Stimulated activated CD8-positive, alpha-beta memory T cell treated with anti-CD3 and anti-CD28 coated beads, Interleukin-4, amount 100 ng/mL, for 1 hour (primary cell): ENCODE measurements at places on chromosomes 1 and 21.

- DNase-seq, result no peak
Observed at GRCh38 chr1:28642056-28642846, 616 bp downstream of the TAF12 start.

- DNase-seq, result no peak
Observed at GRCh38 chr1:9100471-9101043, 28.3 kb downstream of the GPR157 start.

DNA sequence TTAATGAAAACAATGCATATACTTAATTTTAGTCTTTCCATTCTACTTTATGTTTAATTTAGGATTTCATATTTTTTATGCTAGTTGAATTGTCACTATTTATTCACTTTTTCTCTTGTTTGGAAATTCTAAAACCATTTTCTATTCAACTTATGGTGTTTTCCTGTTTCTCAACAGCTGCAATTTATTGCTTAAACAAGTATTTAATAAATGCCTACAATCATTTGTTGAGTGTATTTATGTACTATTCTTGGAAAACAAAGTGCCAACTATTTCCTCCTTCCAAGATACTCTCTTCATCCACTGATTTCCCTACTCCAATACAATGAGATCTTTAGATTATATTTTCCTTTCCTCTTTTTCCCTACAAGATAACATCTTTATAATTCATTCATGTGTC lies 65.4 kb downstream of the NUF2 start:
- no peak for DNase-seq

- no peak for DNase-seq
Observed at GRCh38 chr1:88773540-88774150, 89.6 kb downstream of the PKN2 start.

- no peak for DNase-seq
Observed at GRCh38 chr1:165443539-165444311, 1.2 kb downstream of the RXRG start.

DNA sequence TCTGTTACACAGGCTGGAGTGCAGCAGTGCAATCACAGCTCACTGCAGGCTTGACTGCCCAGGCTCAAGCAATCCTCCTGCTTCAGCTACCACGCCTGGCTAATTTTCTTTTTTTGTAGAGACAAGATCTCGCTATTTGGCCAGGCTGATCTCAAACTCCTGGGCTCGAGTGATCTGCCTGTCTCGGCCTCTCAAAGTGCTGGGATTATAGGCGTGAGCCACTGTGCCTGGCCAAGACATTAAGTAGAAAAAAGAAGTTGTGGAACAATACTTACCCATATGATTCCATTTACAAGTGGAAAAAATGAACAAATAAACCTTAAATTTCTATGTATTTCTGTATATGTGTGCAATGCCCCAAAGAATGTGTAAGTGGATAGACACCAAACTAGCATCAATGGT lies 30.3 kb upstream of the ID3 start:
- no peak for DNase-seq

GRCh38 chr21:46608672-46609111 lies 3.8 kb upstream of the S100B start:
- DNase-seq, result no peak

DNA sequence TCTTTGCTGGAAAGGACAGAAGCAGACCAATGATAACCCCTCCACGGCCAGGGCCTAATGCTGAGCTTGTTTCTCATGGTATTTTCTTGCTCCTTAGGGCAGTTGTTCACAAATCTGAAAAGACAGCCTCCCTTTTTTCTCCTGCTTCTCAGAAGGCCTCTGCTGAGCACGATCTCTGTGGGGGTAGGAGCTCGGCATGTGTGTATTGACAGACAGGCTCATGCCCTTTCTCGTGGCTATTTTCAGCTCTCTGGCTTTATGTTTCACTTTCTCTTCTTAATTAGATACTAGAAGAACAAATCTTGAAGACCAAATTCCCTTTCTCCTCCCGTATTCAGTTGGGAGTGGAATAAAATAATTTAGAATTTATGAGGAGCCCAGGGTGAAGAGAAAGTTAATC lies 768 bp upstream of the RIIAD1 start:
- DNase-seq, result no peak

DNA sequence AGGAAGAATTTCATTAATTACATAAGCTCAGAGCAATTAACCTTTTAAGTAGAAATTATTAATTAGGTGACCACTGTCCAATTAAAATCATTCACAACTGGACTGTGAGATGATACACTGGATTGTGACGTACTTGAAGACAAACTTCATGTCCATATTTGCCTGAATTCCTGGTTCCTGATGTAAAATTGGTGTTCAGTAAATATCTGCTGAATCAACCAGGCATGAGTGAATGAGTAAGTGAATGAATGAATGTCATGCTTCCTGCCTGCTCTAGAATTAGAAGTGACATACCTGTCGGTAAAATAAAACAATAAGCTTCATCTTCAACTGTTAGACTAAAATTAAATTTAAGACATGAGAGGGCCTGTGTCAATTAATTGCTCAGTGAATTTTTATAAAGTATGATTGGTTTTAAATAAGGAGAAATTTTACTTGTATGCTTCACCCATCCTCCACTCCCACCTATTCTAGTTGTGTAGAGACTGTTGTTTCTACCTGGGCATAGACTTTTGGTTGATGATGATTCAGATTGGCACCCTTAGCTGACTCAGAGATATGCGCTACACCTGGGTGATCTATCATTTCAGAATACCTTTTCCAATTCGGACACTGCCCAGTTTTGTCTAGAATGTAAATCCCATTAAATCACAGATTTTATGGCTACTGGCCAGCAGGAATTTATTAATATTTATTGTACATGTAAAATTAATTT lies 56.9 kb upstream of the PTGS2 start:
- no peak for DNase-seq

DNA sequence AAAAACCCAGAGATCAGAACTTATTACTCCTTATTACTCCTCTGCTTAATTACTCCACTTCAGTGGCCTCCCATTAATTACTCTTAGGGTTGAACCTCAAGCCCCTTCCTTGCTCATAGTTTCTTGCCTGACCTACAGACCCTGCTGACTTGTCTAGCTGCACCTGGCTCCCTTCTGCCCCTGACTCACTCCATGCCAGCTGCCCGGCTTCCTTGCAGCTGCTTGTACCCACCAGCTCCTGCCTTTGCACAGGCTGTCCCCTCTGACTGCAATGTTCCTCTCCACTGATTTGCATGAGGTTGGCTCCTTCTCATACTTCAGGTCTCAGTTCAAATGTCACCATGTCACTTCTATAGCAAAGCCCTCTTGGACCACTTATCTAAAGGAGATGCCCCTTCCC lies 1.9 kb upstream of the PTPRU start:
- DNase-seq, result no peak

GRCh38 chr1:110674337-110675059 lies at the start of gene KCNA3:
Gene KCNA3, minus strand, starts transcription at chr1:110674940. Its CDS starts 131 bp downstream, at chr1:110674809.
- peak; percentile 37 for DNase-seq

GRCh38 chr1:206891412-206891811 lies 5.8 kb upstream of the IL24 start:
- DNase-seq, result no peak

- no peak for DNase-seq
Observed at GRCh38 chr1:181984006-181984405, 77.5 kb downstream of the ZNF648 start.

- no peak for DNase-seq
Observed at GRCh38 chr1:186793582-186793927, 35.2 kb upstream of the PLA2G4A start.

DNA sequence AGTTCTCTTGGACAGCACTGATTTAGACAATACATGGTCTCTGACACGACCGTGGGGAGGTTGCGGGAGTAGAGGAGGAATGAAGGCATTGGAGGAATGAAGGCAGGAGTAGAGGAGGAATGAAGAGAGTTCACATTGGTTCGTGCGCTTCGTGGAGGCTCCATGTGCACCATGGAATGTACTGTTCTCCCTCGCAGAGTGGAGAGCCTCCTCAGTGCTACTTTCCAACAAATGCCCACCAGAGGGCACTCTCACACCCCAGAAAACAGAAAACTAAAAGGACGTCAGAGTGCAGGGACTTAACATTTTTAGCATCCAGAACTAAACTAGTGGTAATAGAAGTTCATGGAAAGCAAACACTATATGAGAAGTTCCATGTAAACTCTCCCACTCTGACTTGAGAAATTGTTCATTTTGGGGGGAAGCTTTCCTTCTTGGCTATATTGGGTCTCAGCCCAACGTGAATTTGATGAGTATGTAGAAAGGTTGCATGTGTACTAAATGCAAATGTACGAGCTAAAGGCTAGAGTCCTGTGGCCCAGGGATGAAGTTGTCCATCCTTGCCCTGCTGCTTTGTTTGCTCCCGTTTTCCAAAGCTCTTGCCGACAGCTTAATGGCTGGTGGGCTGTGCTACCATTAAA lies 211.6 kb downstream of the LMX1A start:
- no peak for DNase-seq

- no peak for DNase-seq
Observed at GRCh38 chr1:167262836-167263235, 42.1 kb downstream of the POU2F1 start.

DNA sequence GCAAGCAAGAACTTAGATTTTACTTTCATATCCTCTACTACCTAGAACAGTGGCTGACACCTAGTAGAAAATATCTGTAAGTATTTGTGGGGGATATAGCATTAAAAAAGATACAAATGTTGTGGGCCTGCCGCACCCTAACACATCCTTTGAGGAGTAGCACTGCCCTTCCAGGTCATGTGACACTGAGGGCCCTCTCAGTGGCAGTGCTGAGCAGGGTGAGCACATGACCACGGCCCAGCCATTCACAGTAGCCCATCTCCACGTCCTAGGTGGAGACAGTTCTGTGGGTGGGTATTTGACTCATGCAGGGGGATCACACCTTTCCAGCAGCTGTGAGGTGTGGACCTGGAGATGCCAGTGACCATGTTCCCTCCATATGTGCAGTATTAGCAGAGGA lies 108.9 kb downstream of the OMA1 start:
- no peak for DNase-seq

DNA sequence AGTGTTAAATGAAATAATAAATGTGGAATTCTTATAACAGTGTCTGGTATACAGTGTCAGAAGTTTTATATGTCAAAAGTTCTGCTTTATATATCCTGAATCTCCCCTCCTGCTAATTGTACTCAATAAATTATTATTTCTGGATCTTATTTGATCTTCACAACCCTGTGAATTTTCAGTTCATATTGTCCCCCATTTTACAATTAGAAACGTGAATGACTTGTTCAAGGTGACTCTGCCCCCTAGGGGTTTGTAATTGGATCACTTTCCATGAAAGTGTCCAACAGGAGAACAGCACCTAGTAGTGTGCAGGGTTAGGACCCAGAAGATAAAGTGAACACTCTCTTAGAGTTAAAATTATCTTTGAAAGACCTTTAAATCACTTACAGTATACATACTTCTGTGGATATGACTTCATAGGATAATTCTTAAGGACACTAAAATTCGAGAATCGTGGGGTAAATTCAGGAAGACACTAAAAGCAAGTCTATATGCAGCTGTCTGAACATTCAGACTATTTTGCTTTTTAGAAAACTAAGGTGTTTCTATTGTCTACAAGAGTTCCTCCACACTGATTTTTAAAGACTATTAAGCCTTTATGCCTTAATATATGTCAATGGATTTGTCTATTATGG lies 4.5 kb upstream of the DDR2 start:
- DNase-seq, result no peak

GRCh38 chr1:89980605-89981004 lies 14.3 kb upstream of the ZNF326 start:
- DNase-seq, result no peak

- DNase-seq, result no peak
Observed at GRCh38 chr1:119773711-119774241, 5.1 kb upstream of the HMGCS2 start.

DNA sequence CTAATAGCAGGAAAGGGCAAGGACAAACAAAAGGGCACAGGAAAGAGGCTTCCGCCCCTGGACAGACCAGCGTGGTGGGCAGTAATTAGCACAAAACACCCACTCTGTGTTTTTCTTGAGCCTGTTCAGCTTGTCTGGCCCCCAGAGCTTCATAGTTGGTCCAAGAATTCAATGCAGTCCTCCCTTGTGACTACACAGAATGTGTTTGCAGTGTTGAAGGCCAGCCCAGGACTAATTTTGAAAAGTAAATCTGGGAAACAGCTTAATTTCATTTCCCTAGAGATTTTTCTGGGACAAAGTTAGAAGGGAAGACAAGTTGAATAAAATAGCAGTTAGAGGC lies 49.2 kb upstream of the LMO4 start:
- no peak for DNase-seq

DNA sequence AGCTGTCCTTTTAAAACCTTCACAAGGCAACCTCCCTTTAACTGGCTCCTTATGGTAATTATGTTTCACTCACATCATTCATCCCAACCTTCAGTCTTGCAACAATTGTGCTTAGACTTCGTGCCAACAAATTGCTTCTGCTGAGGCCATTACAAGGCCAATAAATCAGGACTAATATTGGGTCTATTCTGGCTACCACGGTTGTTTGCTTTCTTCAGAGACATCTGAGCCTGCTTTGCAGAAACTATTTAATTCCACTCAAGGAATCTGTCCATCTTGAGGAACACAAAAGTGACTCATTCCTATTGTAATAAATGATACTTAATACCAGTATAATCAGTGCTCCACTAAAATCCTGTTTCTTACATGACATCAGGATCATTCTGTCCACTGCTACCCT lies 2.6 kb upstream of the GSTM4 start:
- DNase-seq, result no peak

GRCh38 chr1:169475806-169476387 lies 9.8 kb downstream of the SLC19A2 start:
- no peak for DNase-seq

DNA sequence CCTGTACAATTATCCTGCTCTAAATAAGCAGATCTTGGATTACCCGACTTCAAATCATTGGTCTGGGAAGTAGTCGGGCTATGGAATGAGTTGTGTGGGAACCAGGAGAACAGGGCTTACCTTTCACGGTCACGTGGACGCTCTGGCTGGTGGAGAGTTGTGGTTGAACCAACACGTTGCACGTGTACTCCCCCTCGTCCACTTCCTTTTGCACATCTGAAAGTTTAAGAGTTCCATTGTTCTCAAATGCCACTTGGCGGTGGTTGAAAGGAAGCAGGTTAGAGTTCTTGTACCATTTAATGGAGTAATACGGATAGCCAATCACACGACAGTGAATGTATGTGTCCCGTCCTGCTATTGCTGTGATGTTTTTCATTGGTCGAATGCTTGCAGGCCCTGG lies 470.7 kb downstream of the PCP4 start:
- no peak for DNase-seq

GRCh38 chr1:231099996-231100767 lies 60.1 kb upstream of the FAM89A start:
- no peak for DNase-seq

- DNase-seq, result no peak
Observed at GRCh38 chr1:54842206-54842915, 41.2 kb upstream of the TTC22 start.

DNA sequence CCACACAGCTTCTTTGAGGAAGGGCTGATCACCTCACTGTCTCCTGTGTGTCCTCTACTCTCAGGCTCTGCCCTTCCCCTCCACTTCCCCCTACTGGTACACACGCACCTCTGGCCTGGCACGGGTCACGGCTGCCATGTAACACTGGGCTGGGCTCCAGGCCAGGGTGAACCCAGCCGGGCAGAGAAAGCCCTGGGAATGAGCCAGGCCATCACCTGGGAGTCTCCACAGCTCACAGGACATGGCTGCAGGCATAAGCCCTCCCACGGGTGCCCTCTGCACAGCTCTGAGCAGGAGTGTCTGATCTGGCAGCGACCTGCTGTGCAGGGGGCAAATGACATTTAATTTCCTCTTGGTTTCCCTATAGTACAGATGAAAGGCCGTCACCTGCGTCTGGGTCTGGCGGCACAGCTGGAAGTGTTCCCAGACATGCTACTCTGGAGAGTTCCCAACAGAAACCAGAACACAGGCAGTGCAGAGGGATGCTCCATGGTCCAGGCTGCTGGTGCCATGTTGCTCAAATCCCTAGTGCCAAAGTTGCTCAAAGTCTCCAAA lies 61.2 kb downstream of the ERI3 start:
- no peak for DNase-seq
